ENCODE measurements at places on chromosomes 11 and 22.

- DNase-seq = peak; percentile 72
These were observed 149.1 kb upstream of the RAG2 start for GRCh38 chr11:36746886-36747710.

- no peak for DNase-seq
These were observed 16.9 kb downstream of the C22orf31 start for GRCh38 chr22:29044657-29045176.

DNA sequence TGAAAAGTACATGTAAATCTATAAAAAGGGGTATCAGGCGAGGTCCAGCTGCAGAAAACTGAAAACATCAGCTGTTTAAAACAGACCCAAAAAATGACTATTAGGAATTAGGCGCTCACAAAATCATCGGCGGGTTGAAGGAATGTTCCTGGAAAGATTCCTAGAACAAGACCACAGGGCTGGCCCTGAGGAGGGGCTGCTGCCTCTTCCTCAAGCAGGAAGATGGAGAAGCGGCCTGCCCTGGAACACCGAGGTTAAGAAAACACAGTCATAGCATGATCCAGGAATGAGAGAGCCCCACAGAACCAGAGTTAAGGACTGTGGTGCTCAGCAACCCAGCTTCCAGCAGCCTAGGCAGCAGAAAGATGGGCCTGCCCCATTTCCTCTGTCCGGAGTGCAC is 78.4 kb downstream of the C11orf91 start:
- no peak for DNase-seq

GRCh38 chr11:101049123-101049522 is 80.5 kb downstream of the PGR start:
- no peak for DNase-seq

- DNase-seq = no peak
These were observed 7.4 kb upstream of the CDC42BPG start for GRCh38 chr11:64851831-64852351.

- DNase-seq = no peak
These were observed 4.5 kb downstream of the ANO9 start for GRCh38 chr11:437228-437870.

All from stimulated activated CD8-positive, alpha-beta memory T cell treated with anti-CD3 and anti-CD28 coated beads, Interleukin-15, amount 100 ng/mL, for 1 hour (primary cell).